ENCODE measurements at places on chromosomes 16 and 17. TPM values are rescaled to one million over a fixed set of nuclear protein-coding genes. Genes with fewer than 3 reads are reported as not detected.

Gene SCGB1C2
- not detected for total RNA-seq

Gene SLC52A1
- not detected for total RNA-seq

Gene KRTAP3-1
- not detected for total RNA-seq

Gene C17orf67
- total RNA-seq = 2.2 TPM

Gene TRPV2
- total RNA-seq = 0.50 TPM

Gene PDIA2
- 1.2 TPM for total RNA-seq

- no peak overlapping the region for H3K27ac ChIP-seq
- no peak overlapping the region for H3K4me3 ChIP-seq
- peaks cover 4% of the 10 kb centered on the region for H3K4me1 ChIP-seq
- H3K36me3 ChIP-seq = no peaks in the 10 kb centered on the region
These were observed 1.5 kb upstream of the ARHGDIG start for GRCh38 chr16:278863-279366.

DNA sequence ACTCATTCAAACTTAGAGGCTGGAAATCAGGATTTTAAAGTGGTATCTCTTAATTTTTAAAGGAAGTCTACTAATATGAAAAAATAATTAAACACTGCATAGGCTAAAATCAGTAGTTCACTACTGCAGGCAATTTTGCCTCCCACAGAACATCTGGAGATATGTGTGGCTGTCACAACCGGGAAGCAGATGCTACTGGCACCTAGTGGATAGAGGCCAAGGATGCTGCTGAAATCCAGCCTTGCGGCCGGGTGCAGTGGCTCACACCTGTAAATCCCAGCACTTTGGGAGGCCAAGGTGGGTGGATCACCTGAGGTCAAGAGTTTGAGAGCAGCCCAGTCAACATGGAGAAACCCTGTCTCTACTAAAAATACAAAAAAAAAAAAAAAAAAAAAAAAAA lies 473.9 kb downstream of the XYLT1 start:
- no peak overlapping the region for H3K4me3 ChIP-seq
- H3K27me3 ChIP-seq = no peaks in the 10 kb centered on the region

- no peaks in the 10 kb centered on the region for H3K4me1 ChIP-seq
- H3K27me3 ChIP-seq = no peaks in the 10 kb centered on the region
- H3K4me3 ChIP-seq = no peak overlapping the region
These were observed 10.4 kb downstream of the CANT1 start for GRCh38 chr17:78999056-78999768.

DNA sequence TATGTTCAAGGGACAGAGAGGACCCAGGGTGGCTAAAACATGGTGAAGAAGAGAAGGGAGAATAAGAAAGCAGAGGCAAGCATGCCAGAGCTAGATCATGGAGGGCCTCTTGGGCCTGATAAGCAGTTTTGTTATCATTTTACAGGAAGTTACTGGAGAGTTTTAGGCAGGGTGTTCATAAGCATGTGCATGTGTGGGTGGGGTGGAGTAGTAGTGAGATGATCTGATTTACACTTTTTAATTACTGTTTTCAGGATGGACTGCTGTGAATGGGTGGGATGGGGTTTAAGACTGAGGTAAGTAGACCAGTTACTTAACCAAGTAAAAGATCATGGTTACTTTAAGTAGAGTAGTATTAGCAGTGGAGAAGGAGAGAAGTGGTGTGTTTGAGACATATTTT lies 173.6 kb downstream of the PHKB start:
- H3K4me1 ChIP-seq = no peaks in the 10 kb centered on the region
- no peaks in the 10 kb centered on the region for H3K27me3 ChIP-seq
- no peaks in the 10 kb centered on the region for H3K36me3 ChIP-seq
- no peak for DNase-seq

- H3K27ac ChIP-seq = no peak overlapping the region
- no peaks in the 10 kb centered on the region for H3K27me3 ChIP-seq
- peaks cover 23% of the 10 kb centered on the region for H3K4me1 ChIP-seq
- no peaks in the 10 kb centered on the region for H3K36me3 ChIP-seq
These were observed 89.8 kb downstream of the MRM3 start for GRCh38 chr17:871751-872519.

- no peak overlapping the region for H3K4me3 ChIP-seq
- H3K27me3 ChIP-seq = peaks cover 18% of the 10 kb centered on the region
- H3K4me1 ChIP-seq = no peaks in the 10 kb centered on the region
- H3K27ac ChIP-seq = no peak overlapping the region
- no peak for DNase-seq
These were observed 10.4 kb upstream of the WFDC1 start for GRCh38 chr16:84284154-84284722.

GRCh38 chr16:76882105-76882504 lies 308.9 kb upstream of the MON1B start:
- no peaks in the 10 kb centered on the region for H3K36me3 ChIP-seq
- DNase-seq = no peak
- H3K4me3 ChIP-seq = no peak overlapping the region
- no peaks in the 10 kb centered on the region for H3K27me3 ChIP-seq
- no peaks in the 10 kb centered on the region for H3K4me1 ChIP-seq

GRCh38 chr17:49899588-49899987 lies 51.7 kb upstream of the TAC4 start:
- no peak overlapping the region for H3K27ac ChIP-seq
- H3K4me3 ChIP-seq = no peak overlapping the region
- DNase-seq = no peak
- no peaks in the 10 kb centered on the region for H3K4me1 ChIP-seq

DNA sequence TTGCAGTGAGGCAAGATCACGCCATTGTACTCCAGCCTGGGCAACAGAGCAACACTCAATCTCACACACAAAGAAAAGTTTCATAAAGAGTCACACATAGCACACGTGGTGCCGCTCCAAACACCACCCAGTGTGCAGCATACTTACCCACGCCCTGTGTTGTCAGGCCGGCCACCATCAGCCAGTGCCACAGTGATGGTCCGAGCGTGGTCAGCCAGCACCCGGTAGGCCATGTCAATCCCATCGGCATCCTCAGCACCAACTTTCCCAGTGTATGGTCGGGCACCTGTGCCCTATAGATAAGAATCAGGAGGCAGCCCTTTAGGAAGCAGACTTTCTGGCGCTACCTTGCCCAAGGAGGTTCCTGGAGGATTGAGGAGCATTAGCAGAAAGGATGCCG lies 17.7 kb upstream of the EXOSC6 start:
- H3K27ac ChIP-seq = no peak overlapping the region
- no peaks in the 10 kb centered on the region for H3K27me3 ChIP-seq
- no peak overlapping the region for H3K4me3 ChIP-seq
- H3K4me1 ChIP-seq = no peaks in the 10 kb centered on the region

DNA sequence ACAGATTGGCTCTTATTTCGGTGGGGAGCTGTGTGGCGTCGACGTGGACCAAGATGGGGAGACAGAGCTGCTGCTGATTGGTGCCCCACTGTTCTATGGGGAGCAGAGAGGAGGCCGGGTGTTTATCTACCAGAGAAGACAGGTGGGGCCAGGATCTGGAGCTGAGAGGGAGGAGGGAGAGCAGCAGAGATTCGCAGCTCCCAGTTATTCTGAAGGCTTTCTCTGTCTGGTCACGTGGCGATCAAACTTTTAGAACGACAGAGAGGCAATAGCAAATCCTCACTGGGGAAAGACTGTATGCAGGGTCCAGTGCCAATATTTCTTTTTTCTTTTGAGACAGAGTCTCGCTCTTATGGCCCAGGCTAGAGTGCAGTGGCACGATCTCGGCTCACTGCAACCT lies 22.2 kb downstream of the ITGAL start:
- no peak for DNase-seq
- H3K36me3 ChIP-seq = no peaks in the 10 kb centered on the region
- H3K4me1 ChIP-seq = peaks cover 8% of the 10 kb centered on the region

- H3K4me1 ChIP-seq = peaks cover 30% of the 10 kb centered on the region
- H3K4me3 ChIP-seq = peak overlapping the region; percentile 85
- peak overlapping the region; percentile 83 for H3K27ac ChIP-seq
- H3K36me3 ChIP-seq = peaks cover 7% of the 10 kb centered on the region
These were observed 527 bp downstream of the TRAF4 start for GRCh38 chr17:28744104-28744971.

- H3K27me3 ChIP-seq = no peaks in the 10 kb centered on the region
- no peaks in the 10 kb centered on the region for H3K4me1 ChIP-seq
- H3K36me3 ChIP-seq = no peaks in the 10 kb centered on the region
- no peak overlapping the region for H3K27ac ChIP-seq
- DNase-seq = no peak
These were observed 19.3 kb upstream of the TBX2 start for GRCh38 chr17:61380217-61380835.

DNA sequence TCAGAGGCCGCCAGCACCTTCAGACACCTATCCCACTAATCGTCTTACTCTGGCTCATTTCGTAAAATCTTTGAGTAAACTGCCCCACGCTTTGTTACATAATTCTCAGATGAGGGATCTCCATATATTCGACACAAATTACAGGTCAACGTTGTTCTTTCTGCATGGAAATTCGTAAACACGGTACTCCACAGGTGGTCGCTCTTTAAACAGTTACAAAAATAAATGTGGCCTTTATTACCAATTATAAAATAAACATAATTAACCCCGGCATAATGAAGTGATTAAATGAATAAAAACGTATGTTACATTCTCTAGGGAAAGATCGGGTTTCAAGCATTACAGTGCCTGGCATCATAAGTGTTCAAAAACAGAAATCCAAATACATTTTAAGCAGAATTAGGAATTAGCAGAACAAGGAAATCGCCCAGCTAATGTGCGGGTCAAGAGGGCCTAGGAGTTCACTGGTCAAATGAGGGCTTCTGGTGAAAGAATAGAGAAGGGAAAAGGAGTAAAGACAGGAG lies 943 bp upstream of the PIP4K2B start:
- peak overlapping the region; percentile 69 for H3K4me3 ChIP-seq
- H3K36me3 ChIP-seq = peaks cover 27% of the 10 kb centered on the region
- no peaks in the 10 kb centered on the region for H3K27me3 ChIP-seq
- H3K4me1 ChIP-seq = peaks cover 22% of the 10 kb centered on the region

DNA sequence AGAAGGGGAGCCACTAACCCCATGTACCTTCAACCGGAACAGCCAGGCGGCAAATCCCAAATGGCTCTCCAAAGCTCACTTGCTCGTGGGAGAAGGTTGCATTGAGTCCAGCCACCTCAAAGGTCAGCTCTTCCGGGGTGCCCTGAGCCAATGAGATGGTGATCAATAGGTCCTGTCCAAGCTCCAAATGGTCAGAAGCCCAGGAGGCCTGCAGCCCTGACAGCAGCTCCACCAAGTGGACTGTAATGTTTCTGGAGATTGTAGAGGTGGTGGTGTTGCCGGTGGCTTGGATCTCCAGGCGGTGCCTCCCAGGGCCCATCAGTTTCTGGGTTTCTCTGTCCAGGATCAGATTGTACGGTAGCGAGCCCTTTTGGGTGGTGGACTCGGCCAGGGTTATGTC lies 39.9 kb upstream of the BCO1 start:
- H3K4me3 ChIP-seq = no peak overlapping the region
- H3K4me1 ChIP-seq = no peaks in the 10 kb centered on the region
- DNase-seq = no peak
- no peak overlapping the region for H3K27ac ChIP-seq
- H3K27me3 ChIP-seq = peaks cover 12% of the 10 kb centered on the region

DNA sequence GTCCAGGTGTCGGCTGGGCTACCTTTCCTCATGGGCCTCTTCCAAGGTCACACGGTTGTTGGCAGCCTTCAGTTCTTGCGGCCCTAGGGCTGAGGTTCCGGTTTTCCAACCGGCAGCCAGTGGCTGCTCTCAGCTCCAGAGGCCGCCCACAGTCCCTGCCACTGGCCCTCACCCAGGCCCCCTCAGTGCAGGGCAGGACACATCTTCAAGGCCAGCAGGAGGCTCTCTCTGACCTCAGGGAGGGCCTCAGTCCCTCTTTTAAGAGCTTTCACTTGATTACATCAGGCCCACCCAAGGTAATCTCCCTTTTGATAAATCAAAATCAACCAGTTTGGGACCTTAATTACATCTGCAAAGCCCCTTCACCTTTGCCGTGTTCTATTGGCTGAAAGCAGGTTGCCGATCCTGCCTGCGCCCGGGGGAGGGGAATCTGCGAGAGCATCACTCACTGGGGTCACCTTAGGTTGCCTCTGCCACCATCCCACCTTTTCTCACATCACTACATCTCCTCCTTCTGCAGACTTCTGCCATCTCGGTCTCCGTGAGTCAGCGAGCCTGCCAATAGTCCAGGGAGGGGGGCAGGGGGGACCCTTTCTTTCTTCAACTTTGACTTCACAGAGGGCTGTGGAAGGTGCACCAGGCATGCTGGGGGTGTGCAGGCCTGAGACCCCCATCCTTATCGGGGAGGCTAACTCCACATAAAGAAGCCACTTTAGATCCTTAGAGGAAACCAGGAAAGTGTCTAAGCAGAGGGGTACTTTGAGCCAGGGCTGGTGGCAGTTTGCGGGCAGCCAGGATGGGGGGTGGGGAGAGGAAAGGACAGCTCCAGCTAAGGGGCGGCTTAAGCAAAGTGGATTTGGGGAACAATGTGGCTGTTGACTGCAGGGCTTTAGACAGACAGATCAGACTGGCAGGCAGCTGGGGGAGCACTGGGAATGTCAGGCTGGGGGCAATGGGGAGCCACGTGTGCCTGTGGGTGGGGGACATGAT lies 28.8 kb upstream of the NXPH3 start:
- no peaks in the 10 kb centered on the region for H3K36me3 ChIP-seq
- no peak overlapping the region for H3K4me3 ChIP-seq
- no peaks in the 10 kb centered on the region for H3K4me1 ChIP-seq
- no peak overlapping the region for H3K27ac ChIP-seq

DNA sequence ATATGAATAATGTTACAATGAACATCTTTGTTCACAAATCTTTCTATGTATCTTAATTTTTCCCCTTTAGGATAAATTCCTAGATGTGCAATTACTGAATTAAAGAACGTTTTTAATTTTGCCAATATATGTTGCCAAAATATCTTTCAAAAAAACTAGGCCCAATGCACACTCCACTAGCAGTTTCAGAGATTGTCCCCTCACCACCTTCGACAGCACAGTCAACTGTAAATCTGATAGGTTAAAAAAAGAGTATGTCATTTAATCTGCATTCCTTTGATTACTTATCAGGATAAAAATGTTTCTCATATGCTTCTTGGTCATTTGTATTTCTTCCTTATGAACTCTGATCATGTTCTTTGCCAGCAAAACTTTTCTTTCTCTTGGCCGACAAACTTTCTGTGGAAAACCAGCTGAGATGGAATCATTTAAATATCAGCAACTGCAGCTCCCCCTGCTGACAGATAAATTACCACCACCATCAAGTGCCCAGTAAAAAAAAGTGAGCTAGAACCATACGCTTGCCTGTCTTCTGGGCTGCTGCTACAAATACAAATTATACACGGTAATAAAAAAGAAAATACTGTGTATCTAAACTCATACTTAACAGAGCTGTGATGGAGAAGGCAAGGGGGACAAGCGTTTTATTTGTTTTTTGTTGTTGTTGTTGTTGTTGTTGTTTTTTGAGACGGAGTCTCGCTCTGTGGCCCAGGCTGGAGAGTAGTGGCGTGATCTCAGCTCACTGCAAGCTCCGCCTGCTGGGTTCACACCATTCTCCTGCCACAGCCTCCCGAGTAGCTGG lies 19.6 kb upstream of the KANSL1 start:
- DNase-seq = peak; percentile 70
- no peak overlapping the region for H3K27ac ChIP-seq
- no peaks in the 10 kb centered on the region for H3K4me1 ChIP-seq

DNA sequence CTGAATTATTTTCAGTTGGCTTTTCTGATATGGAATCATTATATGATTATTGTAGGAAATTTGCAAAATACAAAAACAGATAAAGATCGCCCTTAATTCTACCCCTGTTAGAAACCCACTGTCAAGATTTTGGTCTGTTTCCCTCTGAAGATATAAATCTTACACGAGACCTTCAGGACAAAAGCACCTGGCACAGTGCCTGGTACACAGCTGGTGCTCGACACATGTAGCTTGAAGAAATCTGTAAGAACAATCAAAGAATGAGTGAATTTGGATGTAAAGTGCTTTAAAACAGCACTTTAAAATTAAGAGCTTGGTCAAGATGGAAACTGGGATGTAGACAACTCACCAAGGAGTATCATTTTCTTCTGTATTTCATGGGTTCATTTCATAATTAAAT lies 181.1 kb downstream of the C16orf78 start:
- H3K36me3 ChIP-seq = no peaks in the 10 kb centered on the region
- H3K27ac ChIP-seq = no peak overlapping the region
- peaks cover 4% of the 10 kb centered on the region for H3K4me1 ChIP-seq

Measured in astrocyte (in vitro differentiated cells and primary cell).